ENCODE measurements at places on chromosomes 2 and 18.

- no peak for DNase-seq
These were observed 121.4 kb downstream of the CTAGE1 start for GRCh38 chr18:22296304-22296703.

DNA sequence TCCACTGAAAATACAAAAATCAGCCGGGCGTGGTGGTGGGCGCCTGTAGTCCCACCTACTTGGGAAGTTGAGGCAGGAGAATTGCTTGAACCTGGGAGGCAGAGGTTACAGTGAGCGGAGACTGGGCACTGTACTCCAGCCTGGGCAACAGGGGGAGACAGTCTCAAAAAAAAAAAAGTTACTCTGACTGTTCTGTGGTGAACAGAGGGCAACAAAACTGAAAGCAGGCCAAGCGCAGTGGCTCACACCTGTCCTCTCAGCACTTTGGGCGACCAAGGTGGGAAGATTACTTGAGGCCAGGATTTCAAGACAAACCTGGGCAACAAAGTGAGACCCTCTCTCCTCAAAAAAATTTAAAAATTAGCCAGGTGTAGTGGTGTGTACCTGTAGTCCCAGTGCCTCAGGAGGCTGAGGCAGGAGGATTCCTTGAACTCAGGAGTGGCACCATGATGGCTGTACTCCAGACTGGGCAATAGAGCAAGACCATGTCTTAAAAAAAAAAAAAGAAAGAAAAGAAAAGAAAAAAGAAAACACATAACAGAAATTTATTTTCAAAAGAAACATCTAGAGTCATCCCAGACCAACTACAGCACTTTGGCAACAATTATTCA lies 13.6 kb upstream of the RTN4 start:
- DNase-seq, result no peak

GRCh38 chr18:44181951-44182747 lies 498.5 kb upstream of the SETBP1 start:
- no peak for DNase-seq

DNA sequence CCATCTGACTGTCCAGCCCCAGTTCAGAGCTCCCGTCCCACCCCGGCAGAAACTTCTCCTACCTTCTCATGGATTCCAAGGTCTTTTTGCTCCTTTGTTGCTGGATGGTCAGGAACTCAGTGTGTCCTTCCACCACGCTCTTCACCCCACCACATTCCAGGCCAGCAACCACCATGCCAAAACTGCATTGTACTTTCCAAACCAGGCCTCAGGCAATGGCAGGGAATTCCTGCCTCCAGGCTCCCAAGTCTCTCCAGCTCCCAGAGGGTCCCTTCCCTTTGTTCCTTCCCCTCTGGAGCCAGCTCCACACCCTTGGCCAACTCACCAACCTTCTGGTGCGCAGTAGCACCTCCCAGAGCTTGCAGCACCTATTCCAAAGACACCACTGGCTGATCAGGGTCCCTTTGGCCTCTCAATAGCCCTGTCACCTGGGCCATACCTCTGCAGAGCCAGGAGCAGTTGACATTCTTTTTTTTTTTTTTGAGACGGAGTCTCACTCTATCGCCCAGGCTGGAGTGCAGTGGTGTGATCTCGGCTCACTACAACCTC lies 8.1 kb downstream of the CHMP1B start:
- DNase-seq, result no peak

GRCh38 chr2:194363878-194364277 lies 1293.1 kb upstream of the SLC39A10 start:
- DNase-seq, result no peak

- no peak for DNase-seq
These were observed 668.1 kb downstream of the EPHA4 start for GRCh38 chr2:220904015-220904414.

DNA sequence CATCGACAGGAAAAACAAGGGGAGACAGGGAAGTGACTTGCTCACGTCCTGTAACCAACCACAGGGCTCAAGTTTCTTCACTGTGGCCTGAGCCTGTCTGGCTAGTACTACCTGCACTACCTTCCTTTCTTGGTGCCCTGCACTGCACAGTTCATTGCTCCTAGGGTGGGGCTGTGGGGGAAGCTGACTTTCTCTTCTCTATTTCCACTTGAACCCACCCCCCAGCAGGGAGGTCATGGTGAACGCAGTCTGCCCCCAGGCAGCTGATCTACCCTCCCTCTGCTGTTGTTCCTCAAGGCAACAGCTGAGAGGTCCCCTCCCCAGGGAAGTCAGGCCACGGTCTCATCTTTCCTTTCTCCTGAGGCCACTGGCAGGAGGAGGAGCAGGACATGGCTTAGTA lies 532.1 kb downstream of the SOX11 start:
- DNase-seq, result no peak

Measured in forelimb muscle (tissue), 1 donor.